Bone marrow (tissue), 2 donors: ENCODE measurements at places on chromosomes 2 and 18.

GRCh38 chr2:108220191-108220590 lies 19.6 kb upstream of the SULT1C3 start:
- no peak for DNase-seq

DNA sequence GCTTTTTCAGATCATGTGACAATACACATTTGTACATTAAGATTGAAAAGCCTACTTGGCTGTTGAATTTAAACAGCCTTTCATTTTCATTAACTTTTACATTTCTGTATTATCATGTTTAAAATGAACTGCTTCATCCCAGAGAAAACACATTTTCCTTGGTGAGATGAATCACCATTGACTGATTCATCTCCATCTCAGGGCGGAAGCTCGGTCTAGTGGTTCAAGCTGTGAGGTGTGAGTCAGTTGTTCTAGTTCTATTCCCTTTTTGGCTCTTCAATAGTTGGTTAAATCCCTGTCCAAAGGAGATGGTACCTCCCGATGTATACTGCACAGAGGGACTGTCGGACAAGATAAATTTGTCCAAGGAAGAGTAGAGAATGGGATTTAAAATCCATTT lies 189.7 kb downstream of the ADCYAP1 start:
- DNase-seq: no peak

- no peak for DNase-seq
Measured at GRCh38 chr2:98709535-98709934, 21.4 kb downstream of the MGAT4A start.

- DNase-seq: no peak
Measured at GRCh38 chr2:8506746-8507145, 175.1 kb upstream of the ID2 start.

GRCh38 chr2:6449343-6449742 lies 416.4 kb downstream of the CMPK2 start:
- DNase-seq: no peak

GRCh38 chr18:38551881-38552280 lies 986.3 kb upstream of the CELF4 start:
- no peak for DNase-seq

GRCh38 chr2:165456027-165456426 lies 13.5 kb upstream of the CSRNP3 start:
- no peak for DNase-seq
